ENCODE measurements at places on chromosomes 5 and 9.

DNA sequence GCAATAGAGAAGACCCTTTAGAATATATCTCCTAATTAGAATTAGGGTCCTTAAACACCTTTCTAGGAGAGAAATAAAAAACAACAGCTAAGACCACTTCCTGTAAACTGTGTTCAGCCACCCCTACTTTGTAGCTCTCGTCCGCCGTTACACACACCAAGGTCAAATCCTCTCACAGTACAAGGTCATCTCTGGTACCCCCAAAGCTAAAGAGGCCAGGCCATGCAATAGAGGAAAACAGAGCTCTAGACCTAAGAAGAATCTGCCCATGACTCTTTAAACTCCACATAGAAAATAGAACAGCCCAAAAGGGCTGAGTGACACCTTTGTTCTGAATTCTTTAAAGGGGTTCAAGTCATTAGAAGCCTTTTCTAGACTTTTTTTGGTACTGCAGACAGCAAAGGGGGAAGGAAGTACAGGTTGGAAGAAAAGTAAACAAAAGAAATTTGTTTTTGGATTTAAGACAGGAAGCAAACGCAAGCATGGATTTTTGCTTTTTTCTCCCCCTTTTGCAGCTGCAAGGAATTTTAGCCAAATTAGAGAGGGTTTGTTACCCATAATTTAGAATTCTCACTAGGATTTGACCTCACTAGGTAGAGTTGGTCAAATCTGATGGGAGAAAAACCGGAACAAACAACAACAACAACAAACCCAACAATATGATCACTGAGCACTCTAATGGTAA lies 13.4 kb upstream of the FANCC start:
- DNase-seq = no peak

- DNase-seq = no peak
Observed at GRCh38 chr5:127417528-127417927, 99.9 kb upstream of the PRRC1 start.

DNA sequence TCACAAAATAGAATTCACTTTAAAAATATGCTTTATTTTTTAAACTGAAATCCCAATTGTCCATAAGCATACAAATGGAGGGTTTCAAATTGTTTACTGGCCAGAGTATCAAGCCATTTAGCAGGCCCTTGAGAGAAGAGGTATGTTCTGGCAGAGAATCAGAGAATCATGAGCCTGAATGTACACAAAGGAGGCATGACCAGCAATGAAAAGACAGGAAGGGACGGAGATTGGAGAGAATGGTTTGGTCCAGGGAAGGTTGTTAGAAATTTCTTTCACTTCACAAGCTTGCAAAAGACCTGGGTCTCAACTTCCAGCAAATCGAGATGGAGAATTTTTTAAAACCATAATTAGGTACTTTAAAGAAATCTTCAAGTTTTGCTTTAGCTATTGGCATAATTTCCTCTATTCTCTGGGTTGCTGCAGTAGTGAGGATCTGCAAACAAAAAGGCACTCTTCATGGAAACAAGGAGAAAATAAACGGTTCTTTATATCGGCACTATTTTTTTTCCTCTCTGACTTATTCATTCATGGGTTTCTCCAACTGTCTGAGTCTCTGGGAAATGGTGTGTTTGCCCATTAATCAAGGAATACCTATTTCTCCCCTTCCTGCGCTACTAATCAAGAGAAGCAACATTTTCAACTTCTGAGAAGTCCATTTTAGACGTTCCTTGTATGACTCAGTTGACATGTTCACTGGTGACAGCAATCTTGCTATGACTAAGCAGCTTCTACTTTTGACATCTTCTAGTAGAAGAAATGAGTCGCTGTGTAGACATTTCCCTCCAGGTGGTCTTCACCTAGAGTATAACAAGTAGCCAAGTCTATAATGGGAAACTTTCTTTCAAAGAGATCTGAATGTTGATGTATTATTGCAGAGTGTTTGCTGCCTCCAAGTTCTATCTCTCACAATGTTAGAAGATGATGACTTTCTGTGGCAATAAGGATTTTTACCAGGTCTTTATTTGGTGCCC lies 23.1 kb upstream of the ERCC6L2 start:
- DNase-seq = no peak

GRCh38 chr5:67299231-67299735 lies 102.7 kb upstream of the CD180 start:
- peak; percentile 17 for DNase-seq

- DNase-seq = no peak
Observed at GRCh38 chr9:85577353-85577952, 164.3 kb downstream of the AGTPBP1 start.

DNA sequence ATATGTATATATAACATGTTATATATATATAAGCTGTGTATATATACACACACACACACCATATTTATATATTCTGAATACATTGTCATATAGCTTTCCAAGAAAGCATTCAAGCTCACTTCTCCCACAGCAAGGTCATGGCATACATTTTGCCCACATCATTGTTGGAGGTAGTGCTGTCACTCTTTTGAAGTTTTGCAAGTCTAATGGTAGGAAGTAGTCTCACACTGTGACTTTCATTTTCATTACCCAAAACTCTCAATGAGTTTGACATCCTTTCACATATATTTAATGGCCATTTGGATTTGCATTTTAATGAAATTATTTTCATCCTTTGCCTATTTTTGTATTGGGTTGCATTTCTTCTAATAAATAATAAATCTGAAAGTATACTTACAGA lies 59.8 kb upstream of the COX7C start:
- DNase-seq = no peak

GRCh38 chr5:11719888-11720481 lies 184.3 kb downstream of the CTNND2 start:
- peak; percentile 2 for DNase-seq

- no peak for DNase-seq
Observed at GRCh38 chr5:149694007-149694406, 36.1 kb upstream of the PPARGC1B start.

DNA sequence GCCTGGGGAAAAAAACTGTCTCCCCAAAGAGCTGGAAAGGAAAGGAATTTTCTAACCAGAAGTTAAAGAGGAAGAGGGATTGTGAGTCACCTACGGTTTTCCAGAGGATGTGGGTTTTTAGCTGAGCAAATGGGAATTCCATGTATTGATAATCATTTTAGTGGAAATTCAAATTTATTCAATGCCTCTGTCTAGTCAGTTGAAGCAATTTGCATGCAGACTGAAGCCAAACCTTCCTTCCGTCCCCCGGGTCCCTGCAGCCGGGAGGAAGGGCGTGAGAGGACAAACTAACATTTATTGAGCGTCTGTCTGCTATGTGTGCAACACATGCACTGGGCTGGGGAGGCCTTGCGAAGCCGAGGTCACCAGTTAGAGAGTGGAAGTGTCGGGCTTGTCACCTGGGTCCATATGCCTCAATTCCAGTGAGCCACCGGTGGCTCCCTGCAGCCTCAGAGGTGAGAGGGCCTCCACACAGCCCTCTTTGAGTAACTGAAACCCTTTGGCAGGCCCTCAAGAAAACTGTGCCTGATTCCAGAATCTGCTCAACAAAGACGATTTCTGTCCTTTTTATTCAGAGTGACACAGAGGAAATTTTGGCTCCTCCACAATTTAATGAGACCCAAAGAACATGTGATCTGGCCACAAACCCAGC lies 70.3 kb downstream of the COL27A1 start:
- no peak for DNase-seq

DNA sequence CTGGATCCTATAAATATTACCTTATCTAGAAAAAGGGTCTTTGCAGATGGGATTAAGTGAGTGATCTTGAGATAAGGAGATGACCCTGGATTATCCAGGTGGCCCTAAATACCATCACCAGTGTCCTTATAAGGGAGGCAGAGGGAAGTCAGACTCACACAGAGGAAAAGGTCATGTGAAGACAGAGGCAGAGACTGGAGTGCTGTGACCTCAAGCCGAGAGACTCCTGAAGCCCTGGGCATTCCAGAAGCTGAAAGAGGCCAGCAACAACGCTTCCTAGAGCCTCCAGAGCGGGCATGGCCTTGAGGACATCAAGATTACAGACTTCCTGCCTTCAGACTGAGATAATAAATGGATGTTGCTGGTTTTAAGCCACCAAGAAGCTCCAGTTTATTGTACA lies 118.8 kb downstream of the ATPSCKMT start:
- DNase-seq = no peak

DNA sequence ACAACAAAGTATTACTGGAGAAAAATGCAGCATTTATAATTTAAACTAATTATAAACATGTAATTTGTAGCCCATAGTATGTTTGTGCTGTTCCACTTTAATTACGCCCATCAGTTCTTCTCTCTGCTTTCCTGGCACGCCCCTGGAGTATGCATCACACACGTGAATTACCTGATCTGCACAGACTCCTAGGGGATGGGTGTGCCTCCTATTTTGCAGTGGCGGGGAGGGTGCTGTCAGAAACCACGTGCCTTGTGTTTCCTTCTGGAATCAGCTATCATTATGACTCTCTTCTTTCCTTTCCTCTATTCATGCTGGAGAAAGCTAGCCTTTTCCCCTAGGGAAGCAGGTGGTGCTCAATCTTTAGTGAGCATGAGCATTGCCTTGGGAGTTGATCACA lies 43.3 kb downstream of the RPS23 start:
- DNase-seq = no peak

DNA sequence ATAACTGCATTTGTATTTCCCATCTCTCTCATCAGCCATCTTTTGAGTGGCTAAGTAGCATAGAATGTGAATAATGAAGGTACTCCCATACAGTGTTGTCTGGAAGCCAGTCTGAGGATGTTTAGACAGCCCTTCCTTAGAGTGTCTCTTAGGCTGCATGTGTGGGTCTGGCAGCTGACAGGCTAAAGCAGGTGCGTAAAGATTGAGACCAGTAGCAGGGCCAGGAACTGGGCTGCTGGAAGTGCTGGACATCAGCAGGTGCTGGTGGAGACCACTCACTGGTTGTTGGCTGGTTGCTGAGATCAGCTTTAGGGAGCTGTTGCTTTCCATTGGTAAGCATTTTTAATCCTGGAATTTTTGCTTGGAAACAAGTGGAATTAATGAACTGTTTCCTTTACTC lies 197.5 kb downstream of the PCSK5 start:
- no peak for DNase-seq

GRCh38 chr5:99243111-99243510 lies 314.3 kb upstream of the CHD1 start:
- DNase-seq = no peak

DNA sequence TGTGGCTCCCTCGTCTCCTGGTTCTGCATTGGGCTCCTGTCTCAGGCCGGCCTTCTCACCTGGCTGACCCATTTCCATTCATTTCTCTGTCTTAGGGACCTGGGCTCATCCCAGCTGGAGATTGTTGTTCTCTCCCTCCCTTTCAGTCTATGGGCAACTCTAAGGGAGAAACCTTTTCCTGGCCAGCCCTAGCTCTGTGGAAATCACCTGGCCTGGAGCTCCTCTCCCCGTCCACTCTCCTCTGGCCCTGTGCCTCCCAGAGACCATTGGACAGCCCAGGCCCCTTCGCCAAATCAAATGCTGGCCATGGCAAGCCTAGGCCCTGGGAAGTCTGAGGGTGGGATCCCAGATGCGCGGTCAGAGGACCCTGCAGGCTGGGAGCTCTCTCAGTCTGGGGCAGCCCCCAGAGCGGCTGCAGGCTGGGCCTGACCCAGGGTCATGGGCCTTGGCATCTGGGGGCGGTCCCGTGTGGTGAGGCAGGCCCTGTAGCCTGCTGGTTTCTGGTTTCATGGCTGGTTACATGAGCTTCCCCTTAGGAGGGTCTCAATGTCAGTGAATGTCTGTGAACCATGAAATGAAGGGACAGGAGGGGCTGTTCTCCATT lies 253.5 kb downstream of the AOPEP start:
- DNase-seq = no peak

DNA sequence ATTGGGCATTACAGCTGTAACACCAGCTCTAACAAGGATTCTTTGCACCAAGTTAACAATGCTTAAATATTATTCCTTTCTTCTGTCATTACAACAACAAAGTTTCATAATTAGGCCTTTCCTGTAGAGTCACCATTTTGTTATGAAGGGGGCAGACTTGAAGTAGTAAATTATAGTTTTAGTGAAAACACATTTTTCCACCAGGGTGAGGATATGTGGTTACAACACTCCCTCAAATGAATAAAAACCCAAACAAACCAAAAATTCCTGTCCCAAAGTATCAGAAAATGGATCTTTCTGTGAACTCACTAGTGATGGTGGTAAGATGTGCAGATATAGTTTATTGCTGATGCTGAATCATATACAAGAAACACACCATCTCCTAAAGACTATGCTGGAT lies 250.5 kb upstream of the TUT7 start:
- no peak for DNase-seq

DNA sequence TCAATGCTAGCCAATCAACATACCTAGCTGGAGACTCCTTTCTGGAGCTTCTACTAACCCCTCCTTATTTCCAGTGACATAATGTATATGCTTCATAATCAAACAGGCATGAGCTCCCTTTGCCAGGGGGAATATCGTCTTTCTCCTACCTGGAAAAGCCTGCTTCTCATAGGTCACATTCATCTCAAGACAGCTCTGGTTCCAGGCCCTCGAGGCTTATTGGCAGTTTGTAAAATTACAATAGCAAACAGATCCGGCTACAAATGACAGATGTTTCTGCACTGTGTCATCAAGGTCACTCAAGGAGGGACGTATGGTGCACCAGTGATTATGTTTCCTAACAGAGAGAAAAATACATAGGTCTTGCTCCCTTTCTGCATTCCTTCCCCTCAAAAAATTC lies 140.0 kb downstream of the SAXO1 start:
- DNase-seq = no peak

GRCh38 chr9:88706193-88707113 lies 171.5 kb downstream of the NXNL2 start:
- no peak for DNase-seq
